ENCODE measurements at places on chromosomes 5 and 9.

DNA sequence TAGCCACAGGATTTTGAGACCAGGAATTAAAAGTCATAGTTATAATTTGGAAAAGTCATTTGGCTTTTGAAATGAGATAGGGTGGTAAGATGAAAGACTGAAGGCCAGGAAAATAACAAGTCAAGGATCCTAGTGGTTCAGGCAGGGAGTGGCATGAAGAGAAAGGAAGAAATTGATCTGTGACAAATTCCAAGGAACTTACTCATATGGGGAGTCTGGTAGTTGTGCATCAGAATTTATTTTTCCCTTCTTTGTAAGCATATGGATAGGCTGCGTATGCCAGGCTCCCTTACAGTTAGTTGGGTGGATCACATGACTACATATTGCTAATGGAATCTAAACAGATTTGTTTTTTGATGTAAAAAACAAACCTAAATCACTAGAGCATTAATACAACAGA is 21.0 kb downstream of the ISL1 start:
- no peak for DNase-seq

DNA sequence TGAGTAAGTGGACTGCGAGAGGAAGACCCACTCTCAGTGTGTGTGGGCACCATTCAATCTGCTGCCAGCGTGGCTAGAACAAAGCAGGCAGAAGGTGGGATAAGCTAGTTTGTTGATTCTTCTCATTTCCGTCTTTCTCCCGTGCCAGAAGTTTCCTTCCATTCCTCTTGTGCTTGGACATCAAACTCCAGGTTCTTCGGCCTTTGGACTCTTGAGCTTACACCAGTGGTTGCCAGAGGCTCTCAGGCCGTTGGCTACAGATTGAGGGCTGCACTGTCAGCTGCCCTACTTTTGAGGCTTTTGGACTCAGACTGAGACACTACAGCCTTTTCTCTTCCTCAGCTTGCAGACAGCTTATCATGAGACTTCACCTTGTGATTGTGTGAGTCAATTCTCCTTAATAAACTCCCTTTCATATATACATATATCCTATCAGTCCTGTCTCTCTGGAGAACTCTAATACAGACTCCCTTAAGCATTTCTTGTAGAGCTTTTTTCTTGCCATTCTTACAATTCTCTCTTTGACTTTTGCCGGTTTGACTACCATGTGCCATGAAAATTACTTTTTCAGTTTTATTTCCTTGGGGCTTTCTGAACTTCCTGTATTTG is 494.9 kb downstream of the PRR16 start:
- no peak for DNase-seq

DNA sequence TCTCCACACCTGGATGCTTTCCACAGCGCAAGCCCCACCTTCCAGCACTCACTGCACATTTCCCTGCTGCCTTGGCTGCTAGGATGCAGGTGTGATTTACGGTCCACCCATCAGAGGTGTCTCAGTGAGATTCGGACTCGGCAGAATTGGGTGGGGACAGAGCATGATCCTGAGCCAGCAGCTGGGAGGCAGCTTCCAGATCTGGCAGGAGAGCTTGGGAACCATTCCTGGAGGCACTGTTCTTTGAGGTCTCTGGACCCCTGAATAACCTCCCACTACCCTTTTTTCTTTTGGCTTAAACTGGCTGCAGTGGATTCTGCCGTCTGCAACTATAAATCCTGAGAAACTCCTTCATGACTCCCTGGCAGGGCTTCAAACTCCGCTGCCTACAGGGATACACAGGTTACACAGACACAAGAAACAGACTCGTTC is 99.6 kb upstream of the PHYKPL start:
- peak; percentile 23 for DNase-seq

DNA sequence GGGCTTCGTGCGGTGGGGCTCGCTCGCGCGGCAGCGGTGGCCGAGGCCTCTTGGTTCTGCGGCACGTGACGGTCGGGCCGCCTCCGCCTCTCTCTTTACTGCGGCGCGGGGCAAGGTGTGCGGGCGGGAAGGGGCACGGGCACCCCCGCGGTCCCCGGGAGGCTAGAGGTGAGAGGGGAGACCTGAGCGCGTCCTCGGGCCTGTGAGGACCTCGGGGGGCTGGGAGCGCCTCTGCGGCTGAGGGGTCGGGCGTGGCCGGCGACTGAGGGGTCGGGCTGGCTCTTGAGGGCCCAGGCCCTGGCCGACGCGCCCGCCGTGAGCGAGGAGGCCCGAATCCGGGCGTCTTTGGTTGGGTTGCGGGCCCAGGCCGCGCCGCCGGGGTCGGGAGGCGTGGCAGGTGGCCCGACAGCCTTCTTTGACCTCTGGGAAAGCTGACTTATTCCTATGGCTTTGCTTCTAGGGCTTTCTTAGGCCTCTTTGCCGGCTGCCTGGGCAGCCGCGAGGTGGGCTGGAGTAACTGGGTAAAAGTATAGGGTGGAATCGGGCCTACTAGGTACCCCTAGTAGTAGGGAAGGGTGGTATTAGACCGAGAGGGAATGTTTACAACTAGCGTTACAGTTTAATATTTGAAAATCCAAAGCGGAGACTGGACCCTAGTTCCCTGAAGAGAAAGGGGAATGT is at the start of gene CANX:
TSS of gene CANX (plus strand) at position 33 of the 681 bp plus-strand sequence. CDS start 6,715 bp downstream, outside the sequence.
- DNase-seq: no peak

- peak; percentile 20 for DNase-seq
Measured at GRCh38 chr9:91659529-91660495, 236.2 kb upstream of the NFIL3 start.
